Amniotic stem cell (primary cell): ENCODE measurements at places on chromosomes 1 and 21.

DNA sequence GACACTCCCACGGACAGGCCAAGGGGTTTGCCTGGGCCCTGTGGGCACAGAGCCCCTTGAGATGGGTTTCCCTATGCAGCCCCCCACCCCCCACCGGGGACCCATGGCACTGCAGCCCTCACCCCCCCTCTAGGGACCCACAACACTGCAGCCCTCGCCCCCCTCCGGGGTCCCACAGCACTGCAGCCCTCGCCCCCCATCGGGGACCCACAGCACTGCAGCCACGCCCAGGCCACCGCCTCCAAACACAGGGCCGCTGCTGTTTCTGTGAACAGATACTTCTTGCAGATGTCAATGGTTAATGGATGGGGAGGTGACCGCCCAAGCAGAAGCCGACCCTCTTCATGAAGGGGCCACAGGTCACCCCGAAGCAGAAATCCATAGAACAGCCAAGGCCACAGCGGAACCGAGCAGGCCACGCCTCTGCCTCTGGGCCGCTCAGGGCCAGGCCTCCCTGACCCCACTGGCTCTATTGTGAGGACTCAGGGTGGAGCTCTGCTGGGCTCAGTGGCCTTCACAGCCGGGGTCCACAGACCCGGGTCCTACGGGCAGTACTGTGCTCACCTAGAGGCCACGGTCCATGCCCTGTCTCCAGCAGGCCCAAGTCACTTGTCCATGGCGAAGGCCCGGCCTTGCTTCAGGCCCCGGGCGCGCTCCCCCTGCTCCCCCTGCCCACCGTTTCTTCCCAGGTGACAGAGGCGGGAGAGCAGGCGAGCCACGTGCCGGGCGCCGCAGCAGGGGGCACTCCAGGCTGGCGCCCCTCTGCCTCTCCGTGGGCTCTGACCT, 4.1 kb upstream of the POFUT2 start:
- DNase-seq, result no peak

GRCh38 chr1:216528816-216529215, 105.6 kb upstream of the USH2A start:
- DNase-seq, result no peak

- DNase-seq, result no peak
These were observed 1179.6 kb downstream of the AMY1C start for GRCh38 chr1:104929280-104929679.

- DNase-seq, result no peak
These were observed 252.0 kb downstream of the KCTD3 start for GRCh38 chr1:215819114-215819513.

DNA sequence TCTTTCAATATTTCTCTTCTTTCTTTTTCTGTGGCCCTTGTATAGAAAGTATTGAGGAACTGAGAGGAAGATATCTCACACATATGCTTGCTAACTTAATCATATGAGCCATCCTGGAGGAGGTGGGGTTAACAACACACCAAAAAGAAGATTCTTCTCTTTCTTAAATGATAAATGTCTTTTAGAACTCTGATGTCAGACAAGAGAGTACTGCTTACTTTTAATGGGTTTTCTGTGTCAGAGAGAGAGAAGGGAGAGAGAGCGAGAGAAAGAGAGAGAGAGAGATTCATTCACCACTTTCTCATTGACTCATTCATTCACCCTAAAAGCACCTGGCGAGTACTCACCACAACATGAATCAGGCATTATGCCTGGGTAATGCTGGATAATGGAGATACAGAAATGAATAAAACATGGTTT, 250.3 kb upstream of the SGIP1 start:
- no peak for DNase-seq

DNA sequence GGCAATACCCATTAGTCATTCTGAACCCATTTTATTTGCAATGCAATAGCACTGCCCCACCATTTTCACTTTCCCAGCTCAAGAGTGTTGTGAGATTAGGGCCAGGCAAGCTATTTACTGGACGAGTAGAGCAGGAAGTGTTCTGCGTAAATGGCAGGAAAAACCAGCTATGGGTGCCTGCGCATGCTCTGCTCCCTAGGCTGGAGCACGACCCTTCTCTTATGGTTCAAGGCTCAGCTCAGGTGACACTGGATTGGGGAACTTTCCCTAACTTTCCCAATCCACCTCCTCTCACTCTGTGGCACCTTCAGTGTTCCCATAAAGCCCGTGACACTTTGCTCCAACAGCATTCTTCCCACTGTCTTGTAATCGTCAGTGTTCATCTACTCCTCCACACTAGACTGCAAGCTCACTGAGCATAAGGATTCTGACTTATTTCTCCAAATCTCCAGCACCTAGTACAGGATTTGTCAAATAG, 3.6 kb upstream of the MAN1A2 start:
- DNase-seq, result no peak

- DNase-seq, result no peak
These were observed 54.2 kb downstream of the FBXO2 start for GRCh38 chr1:11599891-11600576.

DNA sequence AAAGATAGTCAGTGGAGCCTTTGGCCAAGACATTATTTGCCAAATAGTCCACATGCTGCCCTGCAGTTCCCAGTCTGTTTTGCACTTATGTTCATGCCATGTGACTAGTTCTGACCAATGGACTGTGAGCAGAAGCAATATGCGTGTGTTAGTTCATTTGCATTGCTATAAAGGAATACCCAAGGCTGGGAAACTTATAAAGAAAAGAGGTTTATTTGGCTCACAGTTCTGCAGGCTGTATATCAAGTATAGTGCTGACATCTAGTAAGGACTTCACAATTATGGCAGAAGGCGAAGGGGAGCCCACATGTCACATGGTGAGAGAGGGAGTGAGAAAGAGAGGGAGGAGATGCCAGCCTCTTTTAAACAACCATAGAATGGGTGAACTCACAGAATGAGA, 193.3 kb downstream of the PTPRU start:
- DNase-seq, result no peak

DNA sequence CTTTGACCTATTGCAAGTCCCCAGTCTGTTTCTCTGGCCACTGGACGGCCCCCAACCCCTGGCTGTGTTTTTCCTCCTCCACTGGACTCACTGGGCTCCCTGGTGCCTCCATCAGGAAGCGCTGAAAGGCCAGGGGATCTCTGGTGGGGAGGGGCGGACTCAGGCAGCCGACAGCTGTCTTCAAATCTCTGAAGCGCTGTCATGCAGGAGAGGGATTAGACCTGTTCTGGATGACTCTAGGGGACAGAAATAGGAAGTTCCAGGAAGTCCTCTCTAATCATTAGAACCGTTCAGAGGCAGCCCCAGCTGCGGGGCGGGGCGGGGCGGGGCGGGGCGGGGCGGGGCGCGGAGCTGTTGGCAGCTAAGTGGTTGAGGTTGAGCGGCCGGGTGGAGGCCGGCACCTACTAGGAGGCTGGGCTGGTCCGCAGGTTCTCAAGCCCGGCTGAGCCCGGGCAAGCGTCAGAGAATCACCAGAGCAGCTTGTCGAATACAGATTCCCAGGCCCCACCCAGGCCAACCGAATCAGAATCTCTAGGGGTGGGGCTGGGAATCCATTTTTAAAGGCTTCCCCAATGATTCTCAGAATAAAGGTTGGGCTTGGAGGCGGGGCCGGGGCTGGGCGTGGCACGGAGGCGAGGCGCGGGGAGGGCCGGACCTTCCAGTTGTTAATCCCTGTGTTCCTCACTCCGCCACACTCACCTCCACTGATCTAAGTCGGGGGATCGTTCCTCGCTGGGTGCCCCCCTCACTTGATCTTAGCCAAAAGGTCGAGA, 11.4 kb upstream of the PHLDA3 start:
- no peak for DNase-seq

DNA sequence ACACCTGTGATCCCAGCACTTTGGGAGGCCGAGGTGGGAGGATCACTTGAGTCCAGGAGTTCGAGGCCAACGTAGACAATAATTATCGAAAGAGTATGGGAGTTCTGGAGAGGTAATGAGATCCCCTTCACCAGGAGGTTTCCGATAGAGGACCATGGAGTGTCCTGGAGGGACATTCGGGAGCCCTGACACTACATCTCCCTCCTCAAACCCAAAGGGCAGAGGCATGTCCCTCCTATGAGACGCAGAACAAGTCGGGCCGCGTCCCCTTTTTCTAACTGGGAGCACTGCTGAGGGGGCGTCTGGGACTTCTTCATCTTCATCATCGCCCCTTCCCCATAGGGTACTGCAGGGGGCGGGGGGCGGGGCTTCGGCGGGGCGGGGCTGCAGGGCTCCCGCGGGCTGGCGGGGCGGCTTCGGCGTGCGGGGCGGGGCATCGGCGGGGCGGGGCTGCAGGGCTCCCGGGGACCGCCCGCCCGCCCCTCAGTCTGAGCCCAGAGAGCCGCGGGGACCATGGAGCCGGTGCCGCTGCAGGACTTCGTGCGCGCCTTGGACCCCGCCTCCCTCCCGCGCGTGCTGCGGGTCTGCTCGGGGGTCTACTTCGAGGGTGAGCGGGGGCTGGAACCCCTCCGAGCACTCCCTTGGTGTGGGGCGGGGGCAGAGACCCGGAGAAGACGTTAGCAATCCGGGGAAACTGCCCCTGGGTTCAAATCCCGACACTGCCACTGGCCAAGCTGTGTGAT, at the start of gene THEMIS2:
THEMIS2 (plus strand) TSS at position 486 of the 743 bp plus-strand sequence; CDS start at position 514, 28 bp downstream.
- DNase-seq, result no peak

DNA sequence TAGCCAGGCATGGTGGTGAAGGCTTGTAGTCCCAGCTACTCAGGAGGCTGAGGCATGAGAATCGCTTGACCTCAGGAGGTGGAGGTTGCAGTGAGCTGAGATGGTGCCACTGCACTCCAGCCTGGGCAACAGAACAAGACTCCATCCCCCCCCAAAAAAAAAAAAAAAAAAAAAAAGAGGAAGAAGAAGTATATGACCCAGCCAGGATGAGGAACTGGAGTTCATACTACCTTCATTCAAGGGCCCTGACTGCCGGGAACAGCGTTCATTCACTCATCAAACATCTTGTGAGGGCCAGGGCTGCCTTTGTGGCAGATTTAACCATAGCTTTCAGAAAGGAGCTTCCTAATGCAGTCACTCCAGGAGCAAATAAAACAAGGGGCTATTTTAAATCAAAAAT, 127.6 kb downstream of the MRPS6 start:
- DNase-seq, result no peak

DNA sequence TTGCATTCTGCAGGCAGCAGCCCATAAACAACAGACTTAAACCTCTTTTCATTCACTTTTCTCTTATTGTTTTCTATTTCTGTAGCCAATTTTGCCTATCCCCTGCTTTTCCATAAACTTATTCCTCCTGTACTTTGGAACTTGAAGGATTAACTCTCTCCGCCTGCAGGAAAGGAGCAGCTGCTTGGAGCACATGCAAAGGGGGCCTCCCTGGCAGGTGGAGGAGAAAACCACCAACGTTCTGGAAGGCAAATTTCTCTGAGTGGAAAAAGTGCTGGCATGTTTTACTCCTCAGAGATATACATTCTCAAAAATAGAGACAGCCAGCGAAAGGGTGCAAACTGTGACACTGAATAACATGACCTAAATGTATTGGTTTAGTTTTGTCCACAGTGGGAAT, 33.6 kb downstream of the RGS21 start:
- DNase-seq, result no peak

DNA sequence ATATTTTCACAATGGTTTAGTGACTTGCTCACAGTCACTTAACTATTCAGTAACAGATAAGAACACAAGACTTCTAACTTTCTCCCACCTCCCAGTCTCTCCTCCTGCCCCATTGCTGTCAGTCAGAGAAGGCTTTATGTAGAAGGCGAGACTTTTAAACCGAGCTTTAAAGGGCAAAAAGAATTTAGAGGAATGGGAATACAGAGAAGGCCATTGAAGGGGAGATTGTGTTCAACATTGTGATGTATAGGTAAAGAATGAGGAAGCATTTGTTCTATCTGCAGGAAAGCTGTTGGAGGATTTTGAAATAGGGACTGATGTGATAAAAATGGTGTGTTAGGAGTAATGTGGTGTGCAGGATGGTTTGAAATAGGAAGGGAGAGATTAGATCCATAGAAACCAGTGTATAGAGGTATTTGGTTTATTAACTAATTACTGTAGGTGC, 7.3 kb downstream of the POU2F1 start:
- DNase-seq, result no peak

DNA sequence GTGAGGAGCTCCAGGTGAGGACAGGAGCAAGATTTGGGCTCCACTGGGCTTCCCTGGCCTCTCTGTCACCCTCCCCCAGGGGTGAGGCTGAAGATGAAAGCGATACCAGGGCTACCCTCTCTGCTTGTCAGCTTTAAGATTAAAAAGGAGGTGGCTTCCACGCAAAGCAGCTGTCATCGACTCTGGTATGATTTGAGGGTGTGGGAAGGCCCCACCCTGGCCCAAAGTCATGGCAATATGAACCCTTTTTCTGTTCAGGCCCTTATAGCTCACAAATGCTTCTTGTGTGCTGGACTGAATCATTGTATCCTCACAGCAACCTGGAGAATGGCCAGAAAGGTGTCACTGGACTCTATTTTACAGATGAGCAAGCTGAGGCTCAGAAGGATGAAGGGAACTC, 41.6 kb downstream of the NUAK2 start:
- no peak for DNase-seq

DNA sequence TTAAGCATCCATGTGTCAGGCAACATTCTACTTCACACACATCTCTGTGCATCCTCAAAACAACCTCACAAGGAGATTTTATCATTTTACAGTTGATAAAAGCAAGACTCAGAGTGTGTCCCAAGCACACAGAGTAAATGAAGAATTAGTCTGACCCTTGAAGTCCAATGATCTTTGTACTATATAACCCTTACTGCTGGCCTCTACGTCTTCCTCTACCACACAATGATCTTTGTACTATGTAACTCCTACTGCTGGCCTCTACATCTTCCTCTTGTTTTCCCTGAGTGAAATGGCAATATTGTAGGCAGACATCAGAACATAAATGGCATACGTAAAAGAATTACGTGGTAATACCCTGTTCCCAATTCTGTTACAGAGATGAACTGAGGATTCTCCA, 55.3 kb downstream of the AHCTF1 start:
- no peak for DNase-seq

GRCh38 chr1:9764550-9764949, 59.2 kb downstream of the CLSTN1 start:
- no peak for DNase-seq

GRCh38 chr1:15803380-15803779, 4.1 kb downstream of the UQCRHL start:
- no peak for DNase-seq

GRCh38 chr1:207181847-207182246, 77.8 kb downstream of the C4BPA start:
- no peak for DNase-seq

GRCh38 chr21:36964827-36965719, 1.4 kb downstream of the HLCS start:
- no peak for DNase-seq

DNA sequence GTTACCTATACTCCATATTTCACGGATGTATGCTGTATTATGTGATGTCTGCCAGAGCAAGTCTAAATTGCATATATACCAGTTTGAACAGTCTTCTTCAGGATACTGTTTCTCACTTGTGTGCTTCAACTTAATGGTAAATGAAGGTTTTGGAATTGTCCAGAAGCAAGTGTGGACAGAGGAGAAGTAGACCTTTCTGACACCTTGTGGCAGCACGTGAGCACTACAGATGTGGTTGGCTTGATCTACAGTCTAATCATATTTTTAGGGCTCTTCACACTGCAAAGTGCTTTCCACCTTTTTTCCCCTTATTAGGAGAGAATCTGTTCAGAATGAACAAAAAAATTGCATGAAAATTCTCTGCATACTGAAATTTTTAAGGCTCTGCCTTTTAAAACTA, 10.9 kb downstream of the MORC3 start:
- DNase-seq, result no peak

GRCh38 chr1:183191833-183192232, 5.8 kb downstream of the LAMC2 start:
- peak; percentile 74 for DNase-seq
